ENCODE measurements at places on chromosomes 4 and X. TPM values are rescaled to one million over a fixed set of nuclear protein-coding genes. Genes with fewer than 3 reads are reported as not detected.

PFKFB1 gene
- polyA plus RNA-seq: 0.18 TPM

DNA sequence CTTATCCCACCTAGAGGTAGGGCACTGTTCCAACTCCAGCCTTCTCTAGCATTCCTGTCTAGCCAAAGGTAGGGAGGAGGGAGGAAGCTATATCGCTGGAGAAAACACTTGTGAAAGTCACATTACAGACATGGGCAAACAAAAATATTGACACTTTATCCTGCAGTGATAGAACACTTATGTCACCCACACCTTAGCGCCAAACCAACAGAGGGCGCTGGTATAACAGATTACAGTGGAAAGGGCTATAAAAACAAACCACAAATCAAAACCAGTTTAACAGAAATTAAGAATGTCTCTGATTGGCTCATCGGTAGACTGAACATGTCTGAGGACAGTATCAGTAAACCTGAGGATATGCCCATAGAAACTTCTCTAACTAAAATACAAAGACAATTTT lies 451.3 kb downstream of the TLL1 start:
- DNase-seq: peak; percentile 30

DNA sequence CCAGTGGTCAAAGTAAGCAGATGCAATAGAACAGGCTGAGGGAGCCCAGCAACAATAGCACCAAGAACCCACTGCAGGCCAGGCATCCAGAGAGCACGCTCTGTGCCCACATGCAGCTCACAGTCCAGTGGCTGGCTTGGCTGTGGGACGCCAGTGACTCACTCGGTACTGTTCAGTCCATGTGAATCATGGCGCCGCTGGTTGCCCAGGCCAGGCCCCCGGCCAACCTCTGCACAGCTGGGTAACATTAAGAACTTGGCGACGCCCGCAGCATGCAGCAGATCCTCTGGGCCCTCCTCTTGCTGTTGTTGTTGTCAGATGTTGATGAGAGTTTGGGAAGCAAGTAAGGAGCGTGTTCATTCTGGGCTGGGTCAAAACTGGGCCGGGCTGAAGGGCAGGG lies 60.5 kb downstream of the MSX1 start:
- DNase-seq: no peak

GRCh38 chrX:8233091-8233490 lies 62.0 kb upstream of the VCX2 start:
- DNase-seq: no peak

RBMXL3 gene
- polyA plus RNA-seq: not detected

- DNase-seq: no peak
Measured at GRCh38 chr4:36944232-36944631, 300.3 kb upstream of the NWD2 start.

DNA sequence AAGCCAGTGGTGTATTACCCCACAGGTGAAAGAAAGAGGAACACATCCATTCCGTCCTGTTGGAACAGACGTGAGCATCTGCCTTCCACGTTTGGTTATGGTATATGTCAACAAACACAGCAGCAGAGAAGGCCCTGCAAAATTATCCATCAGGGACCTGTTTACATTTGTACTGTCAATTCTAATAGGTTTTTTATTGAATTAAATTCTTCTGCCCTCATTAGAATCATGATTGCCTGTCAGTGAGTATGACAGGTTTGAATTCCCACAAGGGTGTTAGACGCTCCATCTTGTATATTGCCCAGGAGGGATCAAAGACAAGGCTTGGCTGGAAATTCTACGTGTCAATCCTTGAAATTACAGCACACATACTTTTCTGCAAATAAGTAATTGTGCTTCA lies 339.9 kb upstream of the NOCT start:
- DNase-seq: no peak

- DNase-seq: no peak
Measured at GRCh38 chrX:10750581-10750980, 130.2 kb upstream of the MID1 start.

DNA sequence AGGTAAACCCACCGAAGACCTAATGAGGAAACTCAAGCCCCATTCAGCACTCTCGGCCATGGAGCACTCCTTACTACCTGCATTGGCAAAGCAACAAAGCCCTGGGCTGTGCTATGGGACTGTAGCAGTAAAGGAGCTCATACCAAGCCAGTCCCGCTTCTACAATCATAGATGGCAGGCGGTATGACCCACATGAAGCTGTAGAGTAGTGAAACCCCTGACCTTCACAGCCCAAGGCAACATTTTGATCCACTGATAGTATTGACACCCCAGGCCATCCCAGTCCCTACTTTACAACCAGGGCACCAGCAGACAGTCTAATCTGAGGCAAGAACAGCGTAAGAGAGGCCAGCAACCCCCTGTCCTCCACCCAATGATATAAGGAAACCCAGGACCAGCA lies 25.2 kb downstream of the CENPC start:
- DNase-seq: no peak

DNA sequence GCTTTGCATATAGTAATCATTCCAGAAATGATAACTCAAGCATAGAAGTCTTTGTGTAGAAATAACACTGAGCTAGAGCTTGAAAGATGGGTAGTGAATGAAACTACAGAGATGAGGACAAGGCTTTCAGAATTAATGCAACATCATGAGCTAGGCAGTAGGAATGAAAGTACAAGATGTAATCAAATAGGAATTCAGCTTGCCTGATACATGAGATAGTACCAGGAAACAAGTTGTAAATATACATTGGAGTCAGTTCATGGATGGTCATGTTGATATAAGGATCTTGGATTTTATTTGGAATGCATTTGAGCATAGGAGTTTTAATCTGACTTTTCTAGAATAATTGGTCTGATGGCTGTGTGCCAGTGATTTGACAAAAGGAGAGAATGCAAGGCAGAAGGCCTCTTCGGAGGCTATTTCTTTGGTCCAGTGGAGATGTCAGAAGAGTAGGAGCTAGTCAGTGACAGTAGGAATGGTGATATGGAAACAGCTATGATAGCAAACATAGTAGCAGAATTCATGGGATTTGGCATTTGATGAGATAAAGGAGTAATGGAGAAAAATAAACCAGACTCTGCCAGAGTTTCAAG lies 206.4 kb upstream of the PACRGL start:
- no peak for DNase-seq

MAML3 gene
- 0.57 TPM for polyA plus RNA-seq

GRCh38 chr4:11768251-11768972 lies 339.7 kb upstream of the HS3ST1 start:
- no peak for DNase-seq

- peak; percentile 26 for DNase-seq
Measured at GRCh38 chrX:34849371-34849770, 93.2 kb upstream of the FAM47B start.

ADH5 gene
- polyA plus RNA-seq: 243 TPM

- no peak for DNase-seq
Measured at GRCh38 chr4:86611757-86612156, 17.6 kb downstream of the PTPN13 start.

DNA sequence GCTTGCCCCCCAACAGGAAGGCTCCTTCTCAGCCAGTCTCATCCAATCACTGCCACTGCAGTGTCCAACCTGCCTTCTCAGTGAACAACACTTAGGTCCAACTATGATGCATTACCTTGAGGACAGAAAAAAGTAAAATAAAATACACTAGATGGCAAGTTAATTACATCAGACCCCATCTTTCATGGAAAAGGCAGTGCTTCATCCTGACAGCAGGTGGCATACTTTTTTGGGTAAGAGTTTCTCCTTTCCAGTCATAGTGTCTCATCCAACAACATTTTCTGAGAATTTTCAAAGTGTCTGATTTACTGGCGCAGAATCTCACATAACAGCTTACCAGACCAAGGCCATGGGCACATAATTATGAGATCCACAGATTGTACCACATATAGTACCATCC lies 1742.8 kb downstream of the PCDH7 start:
- no peak for DNase-seq

GAGE13 gene
- not detected for polyA plus RNA-seq

DNA sequence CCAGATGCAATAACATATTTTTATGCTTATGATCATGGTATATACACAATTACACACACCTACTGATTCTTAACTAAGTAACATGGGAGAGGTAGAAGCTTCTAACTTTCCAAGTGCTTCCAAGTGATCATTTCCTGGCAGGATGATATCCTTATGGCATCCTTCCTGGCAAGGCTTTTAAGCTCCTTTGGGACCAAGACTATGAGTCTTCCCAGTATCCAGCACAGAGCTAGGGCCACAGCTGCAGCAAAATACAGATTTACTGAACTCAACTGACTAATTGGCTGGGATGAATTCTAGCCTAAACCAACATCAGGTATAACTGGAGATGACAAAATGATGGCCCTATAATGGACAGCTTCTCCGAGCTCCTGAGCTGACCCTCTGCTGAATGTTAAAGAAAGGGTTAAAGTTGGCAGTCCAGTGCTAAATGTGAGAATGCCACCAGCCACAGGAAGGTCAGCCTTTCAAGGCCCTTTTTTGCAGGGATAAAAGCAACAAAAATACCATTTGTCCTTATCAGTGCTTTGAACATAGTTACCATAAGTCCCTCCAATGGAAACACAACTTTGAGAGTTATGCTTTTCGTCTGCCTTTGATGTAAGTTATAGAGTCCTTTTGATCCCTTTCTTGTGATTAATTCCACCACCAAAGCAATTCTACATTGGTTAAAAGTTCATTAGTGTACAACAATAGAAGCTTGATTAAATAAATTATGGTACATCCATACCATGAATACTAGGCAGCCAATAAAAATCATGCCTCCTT lies 73.4 kb downstream of the MGST2 start:
- DNase-seq: no peak

DNA sequence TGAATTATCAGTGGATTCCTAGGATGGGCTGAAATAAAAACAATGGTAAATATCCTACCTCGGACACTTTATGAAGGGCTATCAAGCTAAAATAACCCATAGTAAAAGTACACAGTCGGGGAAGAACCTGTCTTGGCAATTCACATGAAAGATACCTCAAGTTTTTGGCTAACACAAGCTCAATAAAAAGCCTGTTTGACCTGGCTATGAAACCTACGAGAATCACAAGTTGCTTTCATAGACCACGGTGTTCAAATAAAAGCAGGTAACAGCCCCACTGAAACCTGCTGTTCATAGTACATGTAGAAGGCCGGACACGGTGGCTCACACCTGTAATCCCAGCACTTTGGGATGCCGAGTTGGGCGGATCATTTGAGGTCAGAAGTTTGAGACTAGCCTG lies 12.3 kb downstream of the RLIM start:
- no peak for DNase-seq

- DNase-seq: no peak
Measured at GRCh38 chr4:3323071-3323481, 30.3 kb downstream of the RGS12 start.

DNA sequence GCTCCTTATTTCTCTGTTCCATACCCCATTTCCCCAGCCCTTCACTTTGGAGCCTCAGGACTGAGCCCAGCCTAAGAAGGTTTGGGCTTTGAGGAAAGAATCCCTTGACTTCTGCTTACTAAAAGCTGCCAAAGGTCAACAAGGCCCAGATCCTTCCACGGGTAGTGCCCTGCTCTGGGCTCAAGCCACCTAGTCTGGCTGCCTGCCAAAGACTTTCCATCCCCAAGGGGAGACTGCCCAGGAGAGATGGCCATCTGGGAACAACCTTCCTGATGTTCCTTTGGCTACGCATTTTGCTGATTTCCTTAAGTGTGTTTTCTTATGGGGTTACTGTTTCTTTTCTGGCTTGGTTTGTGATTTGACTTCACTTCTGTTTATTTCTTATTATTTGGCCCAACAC lies 49.8 kb upstream of the NDP start:
- no peak for DNase-seq

- no peak for DNase-seq
Measured at GRCh38 chr4:89108091-89108490, 3.2 kb upstream of the TIGD2 start.

DNA sequence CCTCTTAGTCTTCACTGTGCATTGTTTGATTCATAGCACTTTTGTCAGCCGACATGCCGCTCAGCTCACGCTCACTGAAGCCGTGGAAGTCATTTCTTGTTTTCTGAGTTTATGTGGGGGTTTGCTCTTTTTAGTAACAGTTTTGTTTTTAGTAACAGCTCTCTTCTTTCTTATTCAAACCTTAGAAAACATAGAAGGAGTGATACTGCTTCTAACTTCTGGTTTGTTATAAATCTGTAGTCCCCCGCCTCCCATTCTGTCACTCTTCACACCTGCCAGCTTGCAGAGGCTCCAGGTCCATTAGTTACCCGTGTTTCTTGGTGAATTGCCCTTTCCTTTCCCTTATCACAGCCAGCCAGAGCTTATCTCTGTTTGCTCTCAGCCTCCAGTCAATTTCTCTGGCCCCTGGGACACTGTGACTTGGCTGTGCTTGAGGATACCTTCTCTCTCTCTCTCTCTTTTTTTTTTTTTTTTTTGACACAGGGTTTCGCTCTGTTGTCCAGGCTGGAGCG lies 50.5 kb downstream of the GRK4 start:
- no peak for DNase-seq

GRCh38 chrX:20623448-20623847 lies 356.7 kb upstream of the RPS6KA3 start:
- peak; percentile 57 for DNase-seq

LDOC1 gene
- polyA plus RNA-seq: 16.8 TPM

HMGB3 gene
- polyA plus RNA-seq: 33.0 TPM

- peak; percentile 72 for DNase-seq
Measured at GRCh38 chr4:110005461-110006056, 92.9 kb downstream of the EGF start.

DNA sequence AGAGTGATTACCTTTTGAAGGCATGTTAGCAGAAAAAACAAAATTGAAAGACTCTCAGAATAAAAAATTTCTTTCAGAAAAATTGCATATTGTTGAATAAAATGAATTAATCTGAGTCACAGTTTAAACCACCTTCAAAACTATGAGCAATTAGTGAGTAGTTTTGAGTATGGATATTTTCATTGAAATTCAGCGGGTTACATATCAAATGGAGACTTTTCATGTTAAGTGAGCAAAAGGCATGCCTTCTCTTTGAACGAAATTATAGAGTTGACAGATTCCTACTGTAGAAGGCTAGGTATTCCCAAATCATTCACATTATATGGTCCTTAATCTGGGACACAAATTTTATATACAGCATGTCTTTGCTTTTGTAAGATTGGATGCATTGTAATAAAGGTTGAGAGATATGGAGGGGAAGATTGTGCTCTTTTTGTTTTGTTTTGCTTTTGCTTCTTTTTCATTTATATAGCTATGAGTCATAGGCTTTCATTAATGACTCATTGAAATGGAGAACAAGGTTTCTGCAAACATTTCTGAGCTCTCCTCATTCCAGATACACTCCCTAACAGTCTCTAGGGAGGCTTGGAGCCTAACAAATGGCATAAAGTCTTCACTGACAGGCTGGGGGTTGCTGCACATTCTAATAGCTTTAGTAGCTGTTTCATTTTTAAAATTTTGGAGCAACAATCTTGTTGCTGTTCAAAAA lies 21.6 kb downstream of the PCDH18 start:
- peak; percentile 58 for DNase-seq

- DNase-seq: peak; percentile 69
Measured at GRCh38 chr4:149223659-149224058, 592.0 kb downstream of the IQCM start.

- no peak for DNase-seq
Measured at GRCh38 chr4:52250154-52250553, 199.1 kb downstream of the SPATA18 start.

DNA sequence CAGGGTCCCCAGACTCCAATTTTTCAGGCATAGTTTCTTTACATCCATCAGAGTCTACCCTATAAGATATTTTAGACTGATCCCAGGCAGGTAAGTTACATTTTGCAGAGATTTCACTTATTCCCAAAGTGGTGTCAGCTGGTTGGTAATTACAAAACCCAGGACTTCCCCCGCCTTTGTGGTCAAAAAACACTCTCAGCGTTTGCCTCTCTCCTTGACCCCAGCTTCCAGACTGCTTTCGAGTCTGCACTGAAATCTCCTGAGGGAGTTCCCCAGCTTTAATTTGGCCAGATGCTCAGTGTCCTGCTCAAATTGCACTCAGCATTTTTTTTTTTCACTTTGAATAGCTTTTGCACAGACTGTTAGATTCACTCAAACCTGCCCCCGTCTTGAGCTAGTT lies 11.2 kb upstream of the AMOT start:
- peak; percentile 9 for DNase-seq

Measured in mammary epithelial cell (primary cell).